ENCODE measurements at places on chromosomes 4 and X.

GRCh38 chrX:52425775-52426174, 57.0 kb downstream of the XAGE2 start:
- DNase-seq, result no peak

- no peak for DNase-seq
Observed at GRCh38 chr4:4675641-4676040, 133.8 kb upstream of the STX18 start.

GRCh38 chr4:164252286-164252685, 501.6 kb upstream of the SMIM31 start:
- no peak for DNase-seq

DNA sequence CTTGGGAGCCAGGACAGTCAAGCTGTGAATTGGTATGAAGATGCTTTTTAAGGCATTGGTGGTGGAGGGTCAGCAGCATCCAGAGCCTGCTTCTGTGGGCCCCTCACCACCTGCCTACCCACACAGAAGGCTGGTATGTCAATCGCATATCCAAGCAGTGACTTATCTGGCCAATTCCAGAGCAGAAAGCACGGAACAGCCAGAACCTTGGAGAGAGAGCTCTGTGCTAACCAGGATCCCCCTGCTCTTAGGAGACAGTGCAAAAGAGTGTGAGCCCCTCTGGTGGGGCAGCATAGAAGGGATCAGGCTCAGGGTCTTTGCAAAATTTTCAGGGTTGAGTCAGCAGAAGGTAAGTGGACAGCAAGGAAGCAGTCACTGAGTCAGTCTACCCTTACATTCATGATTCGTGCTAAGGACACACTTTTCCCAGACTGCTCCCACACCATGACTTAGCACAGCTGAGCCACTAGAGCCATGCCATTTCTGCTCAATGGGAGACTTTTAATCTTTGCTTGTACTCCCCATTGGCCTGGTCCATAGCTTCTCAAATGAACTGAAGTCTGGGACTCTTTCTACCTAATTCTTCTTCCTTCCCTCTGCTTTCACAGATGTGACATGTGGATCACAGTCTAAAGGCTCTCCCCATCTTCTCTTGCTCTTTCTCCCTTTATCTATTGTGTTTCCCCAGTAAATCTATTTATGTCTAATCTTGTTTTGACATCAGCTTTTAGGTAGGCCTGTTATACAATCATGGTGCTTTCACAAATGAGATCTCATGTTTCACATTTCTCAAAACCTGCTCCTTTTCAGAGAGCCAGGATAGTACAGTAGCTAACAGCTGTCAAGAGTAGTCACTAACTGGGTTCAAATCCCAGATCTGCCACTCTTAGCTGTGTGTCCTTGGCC, 20.0 kb downstream of the MORF4L2 start:
- DNase-seq, result no peak

- DNase-seq, result no peak
Observed at GRCh38 chrX:69080855-69081465, 84.3 kb downstream of the PJA1 start.
